ENCODE measurements at places on chromosomes 16 and 17.

DNA sequence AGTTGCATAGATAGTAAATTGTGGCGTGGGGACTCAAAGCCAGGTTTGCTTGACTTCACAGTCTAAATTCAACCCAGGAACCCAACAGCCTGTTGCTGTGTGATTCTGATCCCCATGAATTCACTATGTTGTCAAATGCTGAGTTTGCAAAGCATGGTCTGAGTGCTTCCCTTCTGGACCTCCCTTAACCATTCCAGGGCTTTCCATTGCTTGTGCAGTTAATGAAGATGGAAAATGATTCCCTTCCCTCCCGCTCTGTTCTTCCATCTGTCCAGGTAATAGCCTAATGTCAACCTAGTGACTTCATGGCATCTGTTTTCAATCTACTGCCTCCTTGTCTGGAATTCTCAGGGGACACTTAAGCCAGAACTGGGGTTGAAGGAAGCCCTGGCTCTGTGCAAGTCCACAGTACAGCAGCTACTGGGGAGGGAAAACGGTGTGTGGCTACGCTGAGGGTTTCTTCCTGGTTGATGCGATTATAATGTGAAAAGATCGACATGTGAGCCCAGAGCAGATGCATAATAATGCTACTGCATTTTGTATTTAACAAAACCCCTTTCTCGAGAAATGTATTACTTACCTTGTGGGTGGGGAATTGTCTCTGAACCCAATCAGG lies 206.7 kb downstream of the CDH13 start:
- no peak for DNase-seq

DNA sequence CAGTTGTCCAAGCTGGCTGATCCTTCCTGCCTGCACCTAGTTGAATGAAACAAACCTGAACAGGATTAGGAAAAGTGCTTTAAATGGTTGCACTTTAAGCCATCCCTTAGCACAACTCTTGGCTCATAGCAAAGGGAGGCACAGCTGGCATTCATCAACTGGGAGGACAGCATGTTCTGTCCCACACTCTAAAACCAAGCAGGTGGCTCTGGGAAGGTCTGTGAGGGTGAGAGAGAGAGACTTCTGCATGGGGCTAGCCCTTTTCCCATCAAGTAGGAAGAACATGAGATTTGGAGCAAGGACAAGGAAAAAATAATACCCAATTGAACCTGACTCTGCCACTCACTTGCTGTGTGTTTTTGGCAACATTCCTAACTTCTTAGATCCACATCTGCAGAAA lies 140.9 kb upstream of the CCL2 start:
- DNase-seq: no peak

GRCh38 chr17:79803421-79803996 lies 6.6 kb upstream of the CBX8 start:
- no peak for DNase-seq

- peak; percentile 90 for DNase-seq
These were observed 37.6 kb downstream of the ARHGAP27 start for GRCh38 chr17:45394913-45395568.

DNA sequence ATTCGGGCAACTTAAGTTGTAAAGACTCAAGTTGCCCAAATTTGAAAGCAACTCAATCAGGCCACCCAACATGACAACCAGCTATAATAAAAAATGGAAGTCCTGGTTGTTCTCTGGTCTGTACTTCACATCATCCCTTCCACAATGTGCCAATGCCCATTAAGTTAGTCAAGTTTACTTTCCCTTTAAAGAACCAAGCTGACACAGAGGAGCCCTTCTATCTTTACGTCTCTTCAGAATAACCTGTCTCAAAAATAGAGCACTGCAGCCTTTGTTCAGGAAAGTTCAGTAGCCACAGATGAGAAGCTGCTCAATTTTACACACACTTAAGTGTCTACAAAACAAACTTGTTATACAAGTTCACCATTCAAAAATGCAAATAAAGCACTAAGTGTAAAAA lies 75.1 kb upstream of the C17orf78 start:
- DNase-seq: no peak

DNA sequence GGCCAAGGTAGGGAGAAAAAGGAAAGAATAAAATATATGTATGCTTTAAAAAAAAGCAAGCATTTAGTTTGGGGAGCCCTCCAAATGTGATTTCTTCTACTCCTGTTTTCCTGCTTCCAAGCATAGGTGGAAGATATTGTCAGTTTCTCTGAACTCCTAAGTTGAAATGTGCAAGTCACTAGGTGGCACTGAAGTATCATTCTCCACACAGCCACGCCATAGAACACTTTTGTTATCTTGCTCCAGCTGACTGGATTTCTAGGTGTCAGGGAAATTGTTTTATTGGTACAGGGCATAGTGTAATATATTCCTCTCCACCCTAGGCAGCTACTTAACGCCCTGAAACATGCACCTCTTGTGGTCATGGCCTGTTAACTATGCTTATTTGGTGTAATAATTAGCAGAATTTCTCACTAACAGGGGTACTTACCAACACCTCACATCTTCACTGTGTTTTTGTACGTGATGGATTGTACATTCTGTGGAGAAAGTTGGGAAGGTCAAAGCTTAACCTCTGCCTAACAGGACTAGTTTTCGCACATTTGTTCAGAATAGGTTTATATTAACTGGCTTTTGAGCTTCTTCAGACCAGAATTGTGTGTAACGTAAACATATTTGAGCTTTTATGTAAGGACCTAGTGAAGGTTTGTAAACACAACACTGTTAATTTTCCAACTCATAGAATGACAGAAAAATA lies 69.3 kb downstream of the FTO start:
- peak; percentile 69 for DNase-seq

- DNase-seq: no peak
These were observed 2.5 kb upstream of the HP start for GRCh38 chr16:72051818-72052217.

DNA sequence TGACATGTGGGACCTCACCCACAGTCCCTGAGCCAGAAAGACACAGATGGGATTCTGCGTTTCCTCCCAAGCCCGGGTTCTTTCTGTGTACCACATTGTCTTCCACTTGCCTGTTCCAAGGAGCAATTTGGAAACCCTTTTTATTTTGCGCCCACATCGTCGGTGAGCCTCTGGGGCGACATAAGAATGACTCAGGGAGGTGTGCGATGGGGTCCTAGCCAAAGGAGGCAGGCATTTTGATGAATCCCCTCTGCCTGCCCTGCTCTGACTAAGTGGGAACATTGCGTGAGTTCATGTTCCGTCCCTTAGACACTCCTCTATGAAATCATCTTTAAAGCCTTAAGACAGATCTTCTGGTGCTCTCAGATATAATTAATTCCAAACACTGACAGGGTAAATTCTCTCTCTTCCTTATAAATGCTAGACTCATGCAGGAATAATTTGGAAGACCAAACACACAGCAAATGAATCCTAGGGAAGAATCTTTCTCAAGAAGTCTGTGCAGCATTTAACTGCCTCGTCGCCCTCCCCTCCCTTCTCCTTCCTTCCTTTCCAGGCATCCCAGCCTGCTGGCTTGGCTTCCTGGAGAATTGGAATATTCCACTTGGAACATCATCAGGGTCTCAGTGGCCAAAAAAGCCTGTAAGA lies 52.7 kb upstream of the FOXF1 start:
- peak; percentile 87 for DNase-seq

GRCh38 chr17:83061586-83061985 lies 17.8 kb upstream of the METRNL start:
- no peak for DNase-seq

GRCh38 chr17:77579682-77580081 lies 378.8 kb upstream of the TNRC6C start:
- no peak for DNase-seq

GRCh38 chr16:88585269-88585668 lies 15.1 kb downstream of the ZC3H18 start:
- DNase-seq: no peak

- no peak for DNase-seq
These were observed 31.7 kb downstream of the ADCY7 start for GRCh38 chr16:50298075-50298460.

- DNase-seq: peak; percentile 99
These were observed at the start of gene ZNF594 for GRCh38 chr17:5191541-5192417. Gene ZNF594, minus strand, starts transcription at chr17:5191868. Its CDS starts 7,612 bp downstream, at chr17:5184256.

GRCh38 chr17:29124925-29125273 lies 55.3 kb downstream of the MYO18A start:
- no peak for DNase-seq

DNA sequence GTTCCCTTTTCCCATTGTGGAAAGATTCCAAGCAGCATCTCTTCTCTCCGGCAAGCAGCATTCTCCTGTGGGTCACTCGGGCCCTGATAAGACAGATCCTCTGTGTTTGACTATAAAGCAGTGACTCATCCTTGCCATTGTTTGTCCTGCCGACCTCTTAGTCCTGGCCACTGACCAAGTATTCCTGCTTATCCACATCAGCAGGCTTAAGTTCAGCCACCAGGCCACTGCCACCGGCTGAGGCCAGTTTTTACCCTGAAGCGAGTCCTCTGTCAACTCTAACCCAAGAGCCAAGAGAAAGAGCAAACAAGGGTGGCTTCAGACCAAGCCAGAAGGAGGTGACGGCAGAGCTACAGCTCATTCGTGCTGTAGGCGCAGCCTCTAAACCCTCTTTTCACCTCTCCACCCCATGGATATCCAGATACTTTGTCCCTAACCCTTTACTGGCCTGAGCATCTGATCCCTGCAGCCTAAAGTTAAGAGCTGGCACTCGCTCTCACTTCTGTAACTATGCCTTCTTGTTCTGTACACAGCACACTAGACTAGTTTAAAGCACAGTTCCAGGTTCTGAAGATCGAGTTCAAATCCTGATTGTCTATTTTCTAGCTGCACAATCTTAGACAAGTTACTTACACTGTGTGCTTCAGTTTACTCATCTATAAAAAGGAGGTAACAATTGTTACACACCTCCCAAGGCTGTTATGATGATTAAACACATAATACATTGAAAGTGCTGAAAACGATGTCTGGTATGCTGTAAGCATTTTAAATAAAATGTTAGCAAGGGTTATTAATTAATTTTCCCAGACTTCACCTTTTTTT lies 31.0 kb downstream of the SOX9 start:
- DNase-seq: peak; percentile 91

- no peak for DNase-seq
These were observed 125.7 kb downstream of the COPRS start for GRCh38 chr17:31733326-31733725.

- DNase-seq: no peak
These were observed 1735.9 kb downstream of the TP53TG3F start for GRCh38 chr16:35195173-35195863.

- no peak for DNase-seq
These were observed 11.7 kb downstream of the CFAP52 start for GRCh38 chr17:9587969-9588656.

DNA sequence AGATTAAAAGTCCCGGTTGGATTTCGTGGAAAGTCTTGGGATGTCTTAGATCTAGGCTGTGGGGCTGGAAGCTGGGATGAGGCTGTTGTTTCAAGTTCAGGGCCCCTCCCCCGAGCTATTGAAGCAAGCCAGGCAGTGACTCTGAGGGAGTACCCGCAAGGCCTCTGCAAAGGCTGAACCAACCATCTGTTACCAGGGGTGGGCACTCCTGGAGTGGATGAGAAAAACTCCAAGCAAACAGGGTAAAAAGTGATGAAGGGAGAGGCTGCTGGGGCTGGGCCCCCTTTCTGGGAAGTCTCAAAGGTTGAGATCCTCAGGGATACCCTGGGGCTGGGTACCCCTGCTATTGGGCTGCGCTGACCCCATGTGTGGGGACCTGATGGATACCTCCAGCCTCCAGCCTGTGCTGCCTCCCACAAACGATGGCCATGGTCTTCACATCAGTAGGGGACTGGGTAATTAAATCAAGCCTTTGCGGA lies 82.4 kb upstream of the KIFC3 start:
- no peak for DNase-seq

- DNase-seq: no peak
These were observed 448 bp downstream of the VTN start for GRCh38 chr17:28369684-28370034.

DNA sequence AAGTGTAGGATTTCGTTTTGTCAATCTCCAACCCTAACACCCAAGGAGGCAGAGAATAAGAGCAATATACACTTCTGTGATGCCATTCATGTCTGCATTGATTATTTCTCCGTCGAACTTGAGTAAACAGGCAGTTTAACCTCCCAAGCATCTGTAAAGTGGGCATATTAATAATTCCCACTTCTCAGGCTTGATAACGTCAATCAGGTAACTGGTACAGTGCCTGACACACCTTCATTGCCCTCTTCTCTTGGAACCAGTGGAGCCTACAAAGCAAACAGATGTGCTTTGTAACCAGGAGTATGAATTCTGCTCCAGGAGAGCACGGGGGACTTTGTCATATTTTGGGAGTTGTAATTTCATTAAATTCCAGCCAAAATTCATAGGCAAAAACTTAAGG lies 32.5 kb upstream of the PLCG2 start:
- no peak for DNase-seq

DNA sequence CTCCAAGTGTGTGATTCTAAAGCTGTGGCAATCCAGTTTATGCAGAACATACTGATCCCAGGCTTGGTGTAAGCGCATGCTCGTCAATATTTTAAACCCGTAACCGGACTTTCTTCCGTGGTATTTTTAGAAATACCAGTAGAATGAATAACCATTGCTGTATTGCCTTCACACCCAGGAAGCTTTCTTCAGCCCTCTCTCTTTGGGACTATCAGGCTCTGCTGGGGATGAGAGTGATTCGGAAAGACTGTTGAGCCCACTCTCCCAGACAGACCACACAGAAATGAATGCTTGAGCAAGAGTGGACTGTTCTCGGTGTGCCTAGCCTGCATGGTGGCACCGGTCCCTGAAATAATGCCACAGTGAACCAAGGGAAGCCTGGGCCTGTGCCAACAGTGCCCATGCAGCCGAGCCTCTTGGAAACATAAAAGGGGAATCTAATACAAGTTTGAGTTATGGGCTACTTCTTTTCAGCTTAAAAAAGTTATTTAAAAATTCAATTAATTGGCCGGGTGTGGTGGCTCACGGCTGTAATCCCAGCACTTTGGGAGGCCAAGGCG lies 89.9 kb upstream of the ELAC2 start:
- no peak for DNase-seq

GRCh38 chr17:63486317-63487013 lies 9.6 kb downstream of the ACE start:
- no peak for DNase-seq

- DNase-seq: no peak
These were observed 21.6 kb upstream of the NCBP3 start for GRCh38 chr17:3867606-3868005.

- no peak for DNase-seq
These were observed 5.4 kb downstream of the COL1A1 start for GRCh38 chr17:50196036-50196435.

DNA sequence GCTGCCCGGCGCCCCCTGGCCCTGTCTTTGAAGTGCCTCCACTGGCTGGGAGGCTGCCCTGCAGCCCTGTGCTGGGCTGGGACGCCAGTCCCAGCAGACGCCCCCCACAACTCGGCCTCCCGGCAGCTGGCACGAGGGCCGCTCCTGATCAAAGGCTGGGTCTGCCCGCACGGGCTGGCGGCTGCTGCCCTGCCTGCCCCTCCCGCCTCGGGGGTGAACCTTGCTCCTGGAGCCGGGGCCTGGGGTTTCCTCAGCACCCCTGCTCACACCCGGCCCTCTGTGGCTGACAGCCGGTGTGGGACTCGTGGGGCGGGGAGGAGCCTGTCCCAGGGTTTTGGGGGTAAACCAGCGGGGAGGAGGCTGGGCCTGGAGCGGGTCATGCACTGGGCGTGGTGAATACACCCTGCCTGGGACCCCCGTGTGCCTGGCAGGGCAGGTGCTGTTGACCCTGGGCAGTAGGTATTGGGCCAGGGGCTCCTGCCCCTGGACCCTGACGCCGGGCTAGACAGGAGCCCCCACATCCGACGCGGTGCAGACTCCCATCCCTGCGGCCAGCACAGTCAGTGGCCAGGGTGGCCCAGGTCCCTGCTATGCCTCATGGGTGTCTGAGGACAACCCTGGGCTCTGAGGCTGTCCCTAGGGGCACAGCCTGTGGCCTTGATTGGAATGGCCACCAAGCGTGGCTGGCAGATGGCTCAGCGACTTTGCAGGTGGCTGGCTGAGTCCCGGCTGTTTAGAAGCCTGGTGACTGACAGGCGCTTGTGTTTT lies 21.7 kb downstream of the CENPX start:
- no peak for DNase-seq
